ENCODE measurements at places on chromosomes 5 and 9.

DNA sequence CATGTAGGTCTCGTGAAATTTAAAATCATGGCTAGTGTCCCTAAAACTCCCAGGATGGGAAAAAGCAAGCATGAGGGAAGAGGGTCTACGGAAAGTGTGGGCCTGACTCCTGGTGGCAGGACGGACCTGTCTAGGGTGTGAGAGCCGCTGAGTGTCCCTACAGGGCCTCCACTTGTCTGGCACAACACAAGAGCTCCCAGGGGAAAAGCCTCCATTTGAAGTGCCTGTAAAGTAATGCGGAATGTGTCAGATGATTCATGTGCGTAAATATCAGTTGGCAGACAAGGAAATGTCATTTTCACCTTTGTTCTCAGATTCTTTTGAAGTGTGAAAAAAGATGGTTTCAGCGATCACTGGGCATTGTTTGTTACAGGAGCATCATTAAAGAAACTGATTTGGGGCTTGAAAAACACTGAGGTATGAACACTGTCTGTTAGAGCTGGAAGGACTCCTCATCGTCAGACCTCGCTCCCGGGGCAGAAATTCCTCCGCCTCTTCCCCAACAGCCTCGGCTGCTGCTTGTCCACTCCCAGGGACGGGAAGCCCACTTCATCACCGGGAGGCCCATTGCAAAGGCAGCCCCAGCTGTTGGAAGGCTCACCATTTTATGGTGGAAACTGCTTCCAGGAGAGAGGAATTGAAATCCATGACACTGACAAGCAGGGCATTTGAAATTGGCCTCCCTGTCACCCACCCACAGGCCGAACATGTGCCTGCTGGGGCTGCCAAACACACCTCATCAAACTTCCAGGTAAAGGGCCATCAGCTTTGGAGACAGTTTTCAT lies 240.8 kb downstream of the FSTL4 start:
- DNase-seq = no peak

DNA sequence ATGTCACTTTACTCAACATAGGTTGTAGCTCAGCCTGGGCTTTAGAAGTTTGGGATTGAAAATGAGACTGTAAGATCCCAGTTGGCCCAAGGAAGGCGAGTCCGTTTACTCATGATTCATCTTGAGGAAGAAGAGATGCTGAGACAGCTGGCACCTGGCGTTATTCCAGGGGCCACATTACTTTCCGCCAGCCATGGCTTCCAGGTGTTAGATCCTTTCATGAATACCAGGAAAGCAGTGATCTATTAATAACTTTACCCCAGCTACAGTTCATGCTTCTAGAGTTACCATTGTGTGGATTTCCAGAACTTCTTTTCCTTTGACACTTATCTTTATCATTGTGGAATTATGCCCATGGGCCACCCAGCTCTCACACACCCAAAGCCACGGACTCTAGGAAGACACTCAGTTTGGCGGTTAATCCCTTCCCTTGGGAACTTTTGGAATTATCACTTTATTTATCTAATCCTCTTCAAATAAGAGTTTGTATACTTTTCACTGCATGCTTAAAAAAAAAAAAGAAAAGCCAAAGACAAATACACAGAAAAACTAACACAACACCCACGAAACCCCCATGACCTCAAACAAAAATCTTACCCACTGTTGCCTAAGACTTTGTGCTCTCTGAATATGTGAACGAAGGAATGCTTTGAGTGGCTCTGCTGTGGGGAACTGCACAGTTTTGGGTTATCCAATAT lies 26.9 kb downstream of the RAI14 start:
- DNase-seq = no peak

GRCh38 chr9:19148187-19148586 lies 20.9 kb upstream of the PLIN2 start:
- DNase-seq = no peak

GRCh38 chr9:130531670-130532069 lies 47.7 kb upstream of the FUBP3 start:
- DNase-seq = no peak

DNA sequence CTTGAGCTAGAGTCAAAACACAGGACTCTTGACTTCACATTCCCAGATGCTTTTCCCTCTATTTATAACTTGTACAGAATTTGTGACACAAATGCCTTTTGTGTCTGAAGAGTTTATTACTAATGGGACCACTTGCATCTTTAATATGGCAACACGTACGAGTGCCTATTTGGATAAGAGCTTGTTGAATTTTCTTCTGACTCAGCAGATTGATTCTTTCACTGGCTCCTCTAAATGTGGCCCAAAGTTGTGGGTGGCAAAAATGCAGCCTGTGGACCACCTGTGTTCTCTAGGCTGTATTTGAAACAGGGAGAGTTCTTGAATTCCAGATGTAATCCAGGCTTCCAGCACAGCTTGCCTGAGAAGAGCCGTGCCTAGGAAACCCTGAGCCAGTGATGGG lies 34.1 kb upstream of the ERCC6L2 start:
- DNase-seq = no peak

GRCh38 chr5:137724251-137724650 lies 11.6 kb downstream of the KLHL3 start:
- no peak for DNase-seq

All from GM04504 (cell line).